ENCODE measurements at places on chromosomes 5 and 9.

GRCh38 chr5:147911427-147911826 is 5.1 kb upstream of the C5orf46 start:
- no peak for DNase-seq

- no peak for DNase-seq
Measured at GRCh38 chr5:125421006-125421405, 674.6 kb upstream of the ZNF608 start.

DNA sequence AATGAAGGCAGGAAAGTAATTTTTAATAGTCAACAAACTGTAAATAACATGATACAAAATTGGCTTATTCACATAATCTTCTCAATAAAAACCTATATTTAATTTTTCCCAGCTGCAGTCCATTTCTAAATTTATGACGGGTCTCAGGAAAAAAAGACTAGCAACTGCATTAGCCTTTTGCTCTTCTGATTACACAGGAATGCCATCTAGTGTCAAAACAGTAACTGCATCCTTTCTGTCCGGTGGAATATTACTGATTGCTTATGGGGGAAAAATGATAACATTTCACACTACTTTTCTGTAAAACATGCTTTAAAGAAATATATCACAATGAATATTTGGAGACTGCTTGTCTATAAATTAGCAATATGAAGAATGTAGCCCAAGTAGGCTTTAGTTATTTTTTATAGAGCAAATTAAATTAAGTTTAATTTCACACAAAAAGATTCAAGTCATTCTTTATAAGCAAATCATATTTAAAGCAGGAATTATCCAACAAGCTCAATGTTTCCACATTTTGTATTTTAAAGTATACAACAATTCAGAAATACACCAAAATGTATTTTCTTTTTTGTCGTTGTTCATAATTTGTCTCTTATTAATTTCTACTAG is 534.7 kb downstream of the CDH10 start:
- DNase-seq = no peak

DNA sequence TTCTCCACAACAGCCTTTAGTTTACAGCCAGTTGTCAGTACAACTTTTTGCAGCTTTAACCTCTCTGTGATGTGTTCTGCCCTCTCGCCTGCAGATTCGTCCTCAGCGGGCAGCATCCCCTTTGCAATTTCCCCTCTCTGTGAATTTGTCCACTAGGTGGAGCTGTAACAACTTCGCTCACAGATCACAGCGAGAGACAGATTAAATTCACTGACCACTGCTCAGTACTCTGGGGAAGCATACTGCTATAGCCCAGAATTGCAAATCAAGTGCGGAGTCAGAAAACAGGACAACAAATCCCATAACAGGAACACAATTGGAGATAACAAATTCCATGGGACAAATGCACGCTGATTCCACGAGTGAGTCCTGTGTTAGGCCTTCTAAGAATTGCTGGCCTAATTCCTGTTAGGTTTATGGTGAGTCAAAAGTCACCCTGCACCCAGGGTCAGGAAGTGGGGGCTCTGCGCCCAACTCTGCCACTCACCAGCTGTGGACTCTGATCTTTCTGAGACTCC is 2124.9 kb downstream of the MAT2B start:
- no peak for DNase-seq

DNA sequence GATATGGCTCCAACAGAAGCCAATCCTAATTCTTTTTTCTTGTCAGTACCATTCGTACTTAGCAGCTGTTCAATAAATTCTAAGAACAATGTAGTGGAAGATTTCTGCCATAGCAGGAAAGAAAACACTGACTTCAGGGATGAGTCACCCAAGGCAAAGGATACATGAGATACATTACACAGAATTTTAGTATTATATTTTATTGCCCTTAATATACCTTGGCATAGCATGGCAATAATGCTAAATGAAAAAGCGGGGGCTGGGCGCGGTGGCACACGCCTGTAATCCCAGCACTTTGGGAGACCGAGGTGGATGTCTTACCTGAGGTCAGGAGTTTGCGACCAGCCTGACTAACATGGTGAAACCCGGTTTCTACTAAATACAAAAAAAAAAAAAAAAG is 619.1 kb upstream of the DAB2 start:
- DNase-seq = no peak

- no peak for DNase-seq
Measured at GRCh38 chr5:138110266-138110963, 26.6 kb downstream of the WNT8A start.

DNA sequence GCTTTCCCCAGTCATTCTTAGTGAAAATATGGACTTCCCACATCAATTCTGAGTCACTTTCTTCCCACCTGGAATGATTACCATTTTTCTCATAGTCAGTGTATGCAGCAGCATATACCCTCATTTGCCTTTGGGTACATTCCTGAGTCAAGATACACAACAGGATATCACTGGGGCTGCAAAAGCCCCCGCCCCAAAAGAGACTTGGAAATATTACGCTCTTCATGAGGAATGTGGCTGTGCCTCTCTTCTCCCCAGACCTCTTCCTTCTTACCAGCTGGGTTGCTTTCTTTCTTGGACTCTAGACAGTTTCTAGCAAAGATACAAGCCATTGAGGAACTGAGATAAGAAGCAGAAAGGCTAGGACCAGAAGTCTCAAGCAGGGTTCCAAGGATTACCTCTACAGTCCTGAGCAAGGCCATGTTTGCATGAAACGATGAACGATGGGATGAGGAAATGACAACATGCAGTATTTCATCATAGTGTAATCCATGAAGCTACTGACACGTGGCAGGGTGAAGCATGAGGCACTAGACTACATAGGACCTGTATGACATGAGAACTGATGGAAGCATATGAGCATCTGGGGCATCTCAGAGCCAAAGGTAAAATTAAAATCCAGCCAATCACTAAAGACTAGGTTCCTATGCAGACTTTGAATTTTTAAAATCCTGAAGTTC is 218.1 kb downstream of the RAB3C start:
- DNase-seq = no peak

- DNase-seq = no peak
Measured at GRCh38 chr5:39494534-39494933, 69.8 kb upstream of the DAB2 start.

DNA sequence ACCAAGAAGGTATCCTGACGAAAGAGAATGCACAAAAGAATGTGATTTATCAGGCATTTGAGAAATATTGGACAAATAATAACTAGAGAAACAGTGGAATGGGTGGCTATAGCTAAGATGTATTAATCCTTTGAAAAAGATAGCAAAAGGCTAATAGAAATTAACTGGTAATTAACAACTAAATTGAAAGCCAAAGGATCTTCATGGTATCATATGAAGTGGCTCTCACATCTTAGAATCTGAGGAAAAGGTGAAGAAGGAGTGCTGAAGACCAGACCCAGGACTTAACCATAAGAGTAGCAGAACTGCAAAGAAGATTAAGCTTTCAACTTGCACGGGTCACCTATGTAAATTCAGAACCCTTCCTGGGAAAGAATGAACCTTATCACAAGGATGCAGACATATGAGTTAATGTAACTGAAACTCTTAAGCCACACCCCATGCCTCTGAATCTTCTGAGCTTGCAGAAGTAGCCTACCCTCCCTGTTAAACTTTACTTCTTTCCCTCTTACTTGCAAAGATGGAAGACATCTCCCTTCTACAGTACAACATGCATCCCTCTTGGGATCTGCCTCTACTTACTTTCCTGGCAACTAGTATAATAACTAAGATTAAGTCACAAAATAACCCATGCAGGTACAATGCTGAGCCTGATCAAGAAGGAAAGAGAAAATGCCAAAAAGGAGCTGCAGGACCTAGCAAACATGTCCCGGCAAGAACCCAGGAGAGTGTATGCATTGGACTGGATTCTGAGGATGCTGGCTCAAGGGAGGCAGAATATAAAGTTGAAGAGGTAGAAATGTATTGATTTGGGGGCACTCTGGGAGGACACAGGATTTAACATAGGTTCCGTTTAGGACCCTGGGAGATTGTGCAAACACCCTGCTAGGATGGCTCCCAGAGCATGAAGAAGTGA is 395.5 kb upstream of the SLC30A5 start:
- no peak for DNase-seq

DNA sequence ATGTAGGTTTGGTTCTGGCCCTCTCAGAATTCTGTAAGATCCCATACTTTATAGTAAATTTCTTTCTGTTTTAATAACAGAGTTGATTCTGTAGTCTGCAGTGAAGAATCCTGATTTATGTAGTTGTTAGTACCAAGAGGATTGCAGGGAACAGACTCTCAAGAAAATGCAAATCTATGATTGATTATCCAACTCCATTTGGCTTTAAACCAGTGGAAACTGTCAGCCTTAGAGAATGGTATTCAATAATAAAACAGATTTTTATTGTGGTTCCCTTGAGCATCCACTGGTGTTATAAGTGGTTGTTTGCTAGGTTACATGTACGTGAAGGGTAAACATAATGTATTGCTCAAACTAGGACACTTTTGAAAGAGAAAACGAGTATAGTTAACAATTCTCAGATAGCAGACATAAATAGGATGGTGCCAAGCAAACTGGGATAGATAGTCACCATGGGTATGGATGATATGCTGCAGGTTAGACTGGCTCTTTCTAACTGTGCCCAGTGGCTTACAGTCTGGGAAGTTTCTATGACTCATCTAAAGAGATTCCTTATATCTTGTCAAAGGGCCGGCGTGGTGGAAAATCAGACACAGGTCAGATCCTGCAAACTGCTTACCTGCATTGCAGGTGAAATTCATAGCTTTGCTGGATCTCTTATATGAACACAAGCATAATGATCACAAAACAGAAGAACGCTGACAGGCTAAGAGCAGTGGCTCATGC is 41.7 kb upstream of the RPS23 start:
- DNase-seq = no peak

DNA sequence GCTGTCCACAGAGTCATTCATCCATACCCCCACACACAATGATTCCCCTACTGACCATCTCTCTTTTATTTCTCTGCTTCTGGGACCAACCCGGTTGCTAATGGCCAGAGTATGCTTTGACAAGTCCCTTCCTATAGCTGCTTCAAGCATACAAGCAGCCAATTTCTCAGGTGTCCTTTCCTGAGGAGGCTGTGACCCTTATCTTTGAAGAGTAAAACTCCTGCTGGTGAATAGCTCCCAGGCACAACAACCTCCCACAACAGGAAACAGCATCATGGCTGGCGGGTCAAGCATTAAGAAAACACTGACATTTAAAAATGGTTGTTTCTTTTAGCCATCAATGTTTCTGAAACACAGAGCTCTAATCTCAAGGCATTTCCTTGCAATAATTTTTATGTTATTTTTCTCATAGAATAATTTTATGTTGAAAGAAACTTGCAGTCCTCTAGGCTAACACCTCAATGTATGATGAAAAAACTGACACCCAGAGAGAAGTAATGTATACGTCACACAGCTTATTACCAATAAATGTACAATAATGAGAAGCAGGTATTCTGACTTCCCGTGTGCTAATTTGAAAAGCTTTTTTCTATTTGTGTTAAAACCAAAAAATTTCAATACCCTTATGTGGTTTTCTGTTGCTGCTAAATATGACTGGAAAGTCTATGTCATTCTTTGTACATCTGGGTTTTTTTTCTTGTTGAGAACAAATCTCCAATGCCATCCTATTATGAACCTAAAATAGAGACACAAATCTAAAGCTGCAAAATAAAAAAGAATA is 7.5 kb upstream of the PAM start:
- DNase-seq = no peak

- no peak for DNase-seq
Measured at GRCh38 chr9:123356851-123357742, 1.1 kb downstream of the CRB2 start.

DNA sequence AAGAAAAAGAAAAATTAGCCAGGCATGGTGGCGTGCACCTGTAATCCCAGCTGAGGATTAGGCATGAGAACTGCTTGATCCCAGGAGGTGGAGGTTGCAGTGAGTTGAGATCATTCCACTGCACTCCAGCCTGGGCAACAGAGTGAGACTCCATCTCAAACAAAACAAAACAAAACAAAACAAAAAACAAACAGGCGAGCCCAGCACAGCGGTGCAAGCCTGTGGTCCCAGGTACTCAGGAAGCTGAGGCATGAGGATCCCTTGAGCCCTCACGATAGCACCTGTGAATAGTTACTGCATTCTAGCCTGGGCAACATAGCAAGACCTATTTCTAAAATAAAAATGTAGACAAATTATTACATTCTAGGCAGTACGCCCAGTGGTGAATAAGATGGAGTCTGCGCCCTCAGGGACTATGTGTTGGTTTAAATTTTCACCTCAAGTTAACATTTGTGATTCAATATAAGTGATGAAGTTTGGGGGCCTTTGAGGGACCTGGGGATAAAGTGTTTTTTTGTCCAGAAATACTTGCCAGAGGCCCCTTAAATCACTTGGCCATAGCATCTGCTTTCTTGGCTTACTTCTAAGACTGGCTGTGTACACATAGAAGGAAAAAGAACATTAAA is 3.4 kb upstream of the GAPVD1 start:
- no peak for DNase-seq

DNA sequence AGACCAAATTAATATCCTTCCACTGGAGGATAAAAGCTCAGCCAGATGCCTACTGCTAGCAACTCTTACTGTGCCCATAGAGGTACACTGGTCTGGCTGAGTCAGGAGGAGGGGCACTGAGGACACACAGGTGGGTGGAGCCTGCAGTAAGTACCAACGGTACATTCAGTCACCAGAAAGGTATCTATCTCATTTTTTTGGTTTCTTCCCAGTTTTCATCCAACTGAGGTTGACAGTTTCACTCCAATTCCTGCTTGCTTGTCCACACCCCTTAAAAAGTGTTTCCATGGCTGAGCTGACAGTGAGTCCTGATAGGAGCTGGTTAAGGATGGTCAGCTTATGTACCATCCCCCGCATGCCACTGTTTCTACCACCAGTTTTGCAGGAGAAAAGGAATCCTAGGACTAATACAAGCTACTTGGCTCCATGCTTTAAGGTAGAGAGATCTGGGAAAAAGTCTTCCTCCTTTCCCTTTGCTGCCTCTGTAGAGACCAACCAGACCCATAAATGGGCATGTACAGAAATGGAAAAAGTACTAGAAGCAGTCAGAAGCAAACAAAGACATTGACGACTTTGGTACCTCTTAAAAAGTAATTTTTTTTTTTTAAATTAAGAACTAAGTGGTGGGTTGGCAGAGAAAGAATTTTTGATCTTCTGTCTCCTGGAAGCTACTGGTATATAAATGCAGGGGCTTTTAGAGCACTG is 3.2 kb downstream of the ELL2 start:
- DNase-seq = no peak

- no peak for DNase-seq
Measured at GRCh38 chr9:18189871-18190670, 283.9 kb upstream of the ADAMTSL1 start.

DNA sequence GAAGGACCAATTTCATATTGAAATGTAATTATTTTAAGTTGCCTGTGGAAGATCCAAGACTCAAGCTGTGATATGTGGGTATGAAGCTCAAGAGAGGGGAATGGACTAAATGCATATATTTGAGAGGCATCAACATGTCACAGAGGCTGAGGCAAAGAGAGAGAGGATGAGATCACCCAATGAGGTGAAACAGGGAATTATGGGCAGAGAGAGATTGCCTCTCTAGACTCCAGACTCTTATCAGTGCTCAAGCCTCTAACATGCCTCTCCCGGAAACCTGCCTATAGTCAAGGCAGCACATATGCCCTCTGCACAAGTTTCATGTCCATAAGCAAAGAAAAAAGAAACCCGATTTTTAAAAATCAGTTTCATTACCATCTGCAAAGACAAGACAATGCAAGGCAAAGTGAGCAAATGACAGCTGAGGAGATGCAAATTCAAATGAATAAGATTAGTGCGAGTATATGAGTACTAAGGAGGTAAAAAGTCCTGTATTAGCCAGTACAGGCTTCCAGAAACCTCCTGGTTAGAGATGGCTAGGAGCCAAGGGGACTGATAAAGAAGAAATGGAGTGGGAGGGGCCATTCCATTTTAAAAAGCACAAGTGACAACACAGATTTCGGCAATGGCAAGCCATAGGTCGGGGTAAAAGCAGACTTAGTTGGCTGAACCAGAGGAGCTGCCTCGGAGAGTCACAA is 9.4 kb downstream of the APTX start:
- no peak for DNase-seq

Measured in stimulated activated CD4-positive, alpha-beta T cell treated with anti-CD3 and anti-CD28 coated beads, Interleukin-12 subunit alpha, Interleukin-12 subunit beta, amount 100 ng/mL, for 24 hours (primary cell).